Activated CD4-positive, alpha-beta T cell treated with anti-CD3 and anti-CD28 coated beads, Interleukin-2, amount 50 U/mL, for 24 hours (primary cell): ENCODE measurements at places on chromosomes 2 and 18.

DNA sequence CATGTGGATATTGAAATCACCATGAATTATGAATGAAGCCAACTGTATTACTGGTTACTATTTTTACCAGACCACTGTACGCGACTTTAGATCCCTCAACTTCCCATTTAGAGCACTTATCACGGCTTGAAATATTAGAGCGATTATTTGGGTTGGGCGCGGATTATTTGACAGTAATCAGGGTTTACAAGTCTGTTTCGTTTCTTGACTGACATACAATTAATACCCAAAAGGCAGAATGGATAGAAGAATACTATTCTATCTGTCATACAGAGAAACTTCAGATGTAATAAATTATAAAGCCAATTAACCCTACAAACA is 496 bp upstream of the NAPG start:
- DNase-seq: no peak

DNA sequence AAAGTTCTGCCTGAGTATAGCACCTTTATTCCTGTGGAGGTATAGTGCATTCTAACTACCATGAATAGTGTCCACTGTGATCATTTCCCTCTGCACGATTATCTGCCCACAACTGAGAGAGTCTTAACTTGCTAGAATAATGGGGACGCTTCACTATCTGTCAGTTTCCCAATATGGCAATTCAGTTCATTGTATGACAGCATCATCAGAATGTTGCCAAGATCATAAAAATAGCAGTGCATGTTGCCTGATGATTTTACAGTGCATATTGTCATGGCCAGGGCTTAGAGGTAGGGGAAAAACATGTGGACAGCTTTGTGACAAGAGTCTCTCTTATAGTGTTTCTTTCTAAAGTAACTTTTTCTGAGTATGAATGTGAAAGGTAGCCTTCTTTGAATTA is 6.1 kb downstream of the RASGRP3 start:
- no peak for DNase-seq

DNA sequence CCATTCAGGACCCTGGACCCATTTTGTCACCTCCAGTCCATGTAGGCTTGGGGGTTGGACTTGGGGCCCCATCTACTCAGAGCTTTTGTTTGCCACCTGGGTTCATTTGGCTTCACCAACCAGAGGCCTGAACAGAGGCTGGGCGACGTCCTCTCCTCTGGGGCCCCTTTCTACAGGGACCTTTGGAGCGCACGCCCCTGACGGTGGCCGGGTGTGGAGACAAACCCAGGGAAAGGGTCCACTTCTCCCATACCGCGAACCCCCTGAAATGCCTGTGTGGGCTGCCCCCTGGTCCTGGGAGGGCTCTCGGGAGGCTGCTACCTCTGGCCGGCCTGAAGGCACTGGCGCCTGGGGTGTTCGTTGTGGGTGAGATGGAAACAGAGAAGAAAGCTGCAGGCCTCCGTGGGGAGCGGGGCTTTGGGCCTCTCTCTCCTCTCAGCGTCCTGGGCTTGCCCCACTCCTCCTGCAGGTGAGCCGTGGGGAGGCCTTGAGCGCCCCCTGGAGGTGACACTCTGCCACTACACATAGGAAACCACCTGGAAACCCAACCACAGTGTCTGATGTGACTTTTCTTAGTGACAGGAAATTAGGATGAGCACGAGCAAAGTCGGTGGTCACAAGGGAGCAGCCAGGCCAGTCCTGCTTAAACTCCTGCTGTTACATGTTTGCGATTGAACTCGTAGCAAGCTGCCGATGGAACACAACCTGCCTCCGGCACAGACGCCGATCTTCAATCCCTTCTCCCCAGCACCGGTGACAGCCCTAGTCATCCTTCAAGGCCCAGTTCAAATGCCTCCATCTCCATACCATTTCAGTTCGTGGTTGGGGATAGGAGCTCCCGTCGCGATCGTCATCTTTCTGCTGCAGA is 12.0 kb upstream of the NTSR2 start:
- peak; percentile 36 for DNase-seq

GRCh38 chr2:32484937-32485336 is 128.1 kb downstream of the BIRC6 start:
- no peak for DNase-seq

DNA sequence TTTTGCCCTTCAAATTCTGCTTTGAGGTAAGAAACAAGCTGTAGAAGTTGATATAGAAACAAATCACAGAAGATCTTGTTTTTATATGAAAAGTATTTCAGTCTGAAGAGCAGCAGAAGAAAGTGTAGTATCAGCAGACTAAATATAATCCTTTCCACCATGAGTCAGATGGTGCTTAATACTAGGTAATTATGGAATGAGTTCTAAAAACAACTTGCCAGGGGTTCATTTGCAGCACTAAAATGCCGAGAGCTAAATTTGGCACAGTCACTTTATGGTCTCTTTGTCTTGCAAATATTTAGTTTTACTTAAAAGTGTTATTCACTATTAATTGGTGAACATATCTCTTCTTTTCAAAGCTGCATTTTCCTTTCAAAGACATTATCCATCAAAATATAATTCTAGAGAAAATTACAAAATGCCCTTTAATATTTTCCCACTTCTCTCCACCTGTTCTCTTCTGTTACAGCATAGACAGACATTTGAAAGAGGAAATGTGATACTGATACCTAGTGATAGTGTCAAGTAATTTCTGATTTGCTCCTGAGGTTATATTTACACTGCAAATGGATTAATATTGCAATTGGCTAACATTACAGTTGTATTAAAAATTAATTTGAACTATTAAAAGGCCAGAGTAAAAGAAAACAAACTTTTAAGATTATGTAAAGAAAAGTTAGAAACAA is 5.3 kb downstream of the MYL1 start:
- DNase-seq: no peak
